ENCODE measurements at places on chromosomes 3 and 15. TPM values are rescaled to one million over a fixed set of nuclear protein-coding genes. Genes with fewer than 3 reads are reported as not detected.

Gene CLDN1
- total RNA-seq = 1.4 TPM

Gene SLCO2A1
- not detected for total RNA-seq

Gene APBA2
- 16.4 TPM for total RNA-seq

Gene NANOGP8
- total RNA-seq = not detected

Gene RTP1
- total RNA-seq = not detected

Gene CHRNA3
- total RNA-seq = not detected

Gene NDN
- 1.6 TPM for total RNA-seq

Gene LIPH
- not detected for total RNA-seq

Gene C3orf20
- total RNA-seq = 0.56 TPM

Gene CXCR6
- total RNA-seq = 1.0 TPM
